ENCODE measurements at places on chromosomes 13 and 19.

DNA sequence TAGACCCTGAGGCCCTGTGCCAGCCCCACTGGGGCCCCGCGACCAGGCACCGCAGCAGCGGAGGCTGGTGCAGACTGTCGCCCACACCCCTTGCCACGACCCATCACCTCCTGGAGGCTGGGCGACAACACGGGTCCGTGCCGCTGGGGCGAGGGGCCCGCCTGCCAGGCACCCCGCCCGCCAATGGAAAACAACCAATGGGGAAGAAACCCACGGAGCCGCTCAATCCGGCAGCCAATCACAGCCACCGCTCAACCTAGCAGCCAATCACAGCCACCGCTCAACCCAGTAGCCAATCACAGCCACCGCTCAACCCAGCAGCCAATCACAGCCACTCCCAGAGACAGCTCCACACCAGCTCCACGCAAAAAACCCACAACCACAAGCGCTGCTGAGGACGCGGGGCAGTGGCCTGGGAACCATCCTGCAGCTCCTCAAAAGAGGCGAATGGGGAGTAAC lies 29.7 kb downstream of the GPX4 start:
- DNase-seq = no peak

- no peak for DNase-seq
Observed at GRCh38 chr19:48698046-48698445, 2.3 kb downstream of the FUT2 start.

DNA sequence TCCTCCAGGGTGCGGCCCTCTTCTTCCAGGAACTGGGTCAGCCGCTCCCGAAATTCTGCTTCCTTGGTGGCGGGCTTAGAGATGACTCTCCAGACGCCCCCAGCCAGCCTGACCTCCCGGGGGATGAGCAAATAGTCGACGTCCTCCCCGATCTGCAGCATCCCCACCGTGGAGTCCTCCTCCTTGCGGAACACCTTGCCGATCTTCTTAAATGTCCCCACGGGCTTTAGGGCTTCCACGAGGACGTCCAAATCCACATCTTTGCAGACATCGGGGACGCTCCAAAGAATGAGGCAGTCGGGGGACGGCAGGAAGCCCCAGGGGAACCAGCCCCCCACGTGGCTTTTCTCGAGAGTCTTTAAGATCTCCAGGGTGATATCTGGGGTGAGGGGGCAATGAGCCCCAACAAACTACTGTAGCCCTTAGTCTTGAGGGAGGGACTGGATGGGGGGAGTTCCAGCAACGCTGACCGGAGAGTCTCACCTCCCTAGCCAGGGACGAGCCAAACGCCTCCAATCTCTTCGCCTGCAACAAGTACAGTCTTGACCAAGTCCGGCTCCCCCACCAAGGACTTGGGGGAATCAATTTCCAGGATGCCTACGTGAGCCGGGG lies 608 bp downstream of the CCDC8 start:
- DNase-seq = no peak

DNA sequence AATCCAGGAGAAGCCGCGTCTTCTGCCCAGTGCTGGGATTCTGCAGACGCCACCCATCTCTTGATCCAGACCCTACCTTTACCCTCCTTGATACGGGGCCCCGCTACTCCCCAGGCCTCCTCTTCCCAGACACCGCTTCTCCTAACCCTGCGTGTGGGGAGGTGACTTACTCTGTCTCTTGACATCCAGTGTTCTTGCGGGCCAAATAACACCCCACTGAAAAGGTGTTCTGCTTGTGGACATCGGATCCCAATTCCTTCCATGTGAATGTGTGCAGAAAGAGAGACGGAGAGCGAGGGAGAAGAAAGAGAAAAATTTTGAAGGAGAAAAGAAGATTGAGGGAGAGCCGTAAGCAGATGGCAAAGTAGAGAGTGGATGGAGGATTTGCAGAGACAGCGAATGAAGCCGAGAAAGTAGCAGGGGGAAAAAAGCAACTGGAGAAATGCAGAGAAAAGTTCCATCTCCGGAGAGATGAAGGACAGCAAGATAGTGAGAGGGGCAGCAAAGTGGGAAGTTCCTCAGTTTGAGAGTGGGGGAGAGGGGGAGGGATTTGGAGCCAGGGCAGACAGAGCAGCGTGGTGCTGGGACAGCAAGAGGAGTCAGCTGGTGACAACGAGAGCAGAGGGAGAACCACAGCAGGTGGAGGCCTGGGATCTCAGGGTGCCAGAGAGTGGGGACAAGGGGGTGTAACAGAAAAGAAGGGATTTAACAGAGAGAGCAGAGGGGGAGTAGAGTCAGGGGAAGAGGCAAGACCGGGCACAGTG lies 814 bp downstream of the ZNF480 start:
- no peak for DNase-seq

- no peak for DNase-seq
Observed at GRCh38 chr19:56423985-56424353, 19.8 kb downstream of the ZNF583 start.

DNA sequence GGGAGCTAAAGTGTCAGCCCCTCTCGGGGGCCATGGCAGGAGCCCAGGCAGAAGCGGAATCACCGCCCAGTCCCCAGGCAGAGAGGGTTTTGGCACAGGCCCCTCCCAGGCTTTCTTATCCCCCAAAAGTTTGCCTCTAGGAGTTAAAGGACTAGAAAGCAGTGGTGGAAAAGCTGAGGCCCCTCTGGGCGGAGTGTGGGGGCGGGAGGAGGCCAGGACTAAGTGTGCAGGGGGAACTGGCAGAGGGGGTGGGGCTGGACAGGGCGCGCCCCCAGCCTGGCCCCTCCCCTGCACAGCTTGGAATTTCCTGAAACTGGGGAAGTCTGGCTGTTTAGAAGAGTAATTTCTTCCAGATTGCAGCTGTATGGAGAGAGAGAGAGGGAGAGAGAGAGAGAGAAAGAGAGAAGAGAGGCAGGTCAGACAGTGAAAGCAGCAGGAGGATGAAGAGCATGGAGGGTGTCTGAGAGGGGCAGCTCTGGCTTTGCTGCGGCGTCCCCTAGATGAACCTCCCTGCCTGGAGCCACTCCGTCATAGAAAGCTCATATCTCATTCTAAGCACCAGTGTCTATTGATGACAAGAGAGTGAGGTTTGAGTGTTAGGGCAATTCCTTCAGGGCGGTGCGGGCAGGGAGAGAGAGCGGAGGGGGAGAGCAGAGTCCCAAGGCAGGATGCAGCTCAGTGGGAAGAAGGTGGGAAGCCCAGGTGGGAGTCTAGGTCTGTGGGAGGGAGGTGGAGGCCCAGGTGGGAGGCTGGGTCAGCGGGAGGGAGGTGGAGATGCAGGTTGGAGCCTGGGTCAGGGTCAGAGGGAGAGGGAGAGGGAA lies at the start of gene CDC42EP5:
Gene CDC42EP5 (minus strand): TSS at position 226 of the 821 bp plus-strand sequence. CDS start 7,749 bp downstream, outside the sequence.
- no peak for DNase-seq

DNA sequence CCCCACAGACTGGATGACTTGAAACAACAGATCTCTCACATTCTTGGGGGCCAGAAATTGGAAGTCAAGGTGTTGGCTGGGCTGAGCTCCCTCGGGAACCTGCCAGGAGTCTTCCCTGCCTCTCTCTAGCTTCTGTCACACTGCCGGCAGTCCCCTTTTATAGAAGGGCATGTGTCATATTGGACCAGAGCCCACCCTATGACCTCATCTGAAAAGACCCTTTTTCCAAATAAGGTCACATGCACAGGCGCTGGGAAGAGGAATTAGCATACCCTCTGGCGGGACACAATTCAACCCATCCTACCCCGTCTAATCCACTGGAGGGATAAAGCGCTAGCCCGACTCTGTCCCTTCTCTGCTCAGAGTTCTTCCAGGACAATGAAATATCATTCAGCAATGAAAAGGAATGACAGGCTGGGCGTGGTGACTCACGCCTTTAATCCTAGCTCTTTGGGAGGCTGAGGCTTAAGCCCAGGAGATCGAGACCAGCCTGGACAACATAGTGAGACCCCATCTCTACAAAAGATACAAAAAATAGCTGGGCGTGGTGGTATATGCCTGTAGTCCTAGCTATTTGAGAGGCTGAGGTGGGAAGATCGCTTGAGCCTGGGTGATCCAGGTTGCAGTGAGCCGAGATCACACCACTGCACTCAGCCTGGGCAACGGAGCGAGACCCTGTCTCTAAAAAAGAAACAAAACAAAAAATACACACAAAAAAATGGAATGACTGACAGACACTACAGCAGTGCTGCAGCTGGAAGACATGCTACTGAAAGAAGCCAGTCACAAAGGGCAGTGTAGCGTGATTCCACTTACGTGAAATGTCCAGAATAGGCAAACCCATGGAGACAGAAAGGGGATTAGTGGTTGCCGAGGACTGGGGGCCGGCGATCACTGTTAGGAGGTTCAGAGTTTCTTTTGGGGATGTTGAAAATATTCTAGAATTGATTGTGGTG lies 28.5 kb downstream of the MEIS3 start:
- DNase-seq = no peak
